ENCODE measurements at places on chromosomes 11 and 22.

DNA sequence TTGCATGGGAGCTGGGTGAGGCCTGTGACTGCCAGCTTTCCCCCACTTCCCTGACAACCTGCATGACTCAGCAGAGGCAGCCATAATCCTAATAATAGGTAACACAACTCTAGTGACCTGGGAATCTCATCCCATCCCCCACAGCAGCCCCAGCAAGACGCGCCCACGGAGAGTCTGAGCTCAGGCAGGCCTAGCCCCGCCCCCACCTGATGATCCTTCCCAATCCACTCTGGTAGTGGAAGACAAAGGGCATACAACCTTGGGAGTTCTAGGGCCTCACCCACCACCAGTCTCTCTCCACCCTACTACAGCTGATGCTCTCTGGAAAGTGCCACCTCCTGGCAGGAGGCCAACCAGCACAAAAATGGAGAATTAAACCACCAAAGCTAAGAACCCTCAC, 60.3 kb downstream of the CWF19L2 start:
- no peak for DNase-seq

DNA sequence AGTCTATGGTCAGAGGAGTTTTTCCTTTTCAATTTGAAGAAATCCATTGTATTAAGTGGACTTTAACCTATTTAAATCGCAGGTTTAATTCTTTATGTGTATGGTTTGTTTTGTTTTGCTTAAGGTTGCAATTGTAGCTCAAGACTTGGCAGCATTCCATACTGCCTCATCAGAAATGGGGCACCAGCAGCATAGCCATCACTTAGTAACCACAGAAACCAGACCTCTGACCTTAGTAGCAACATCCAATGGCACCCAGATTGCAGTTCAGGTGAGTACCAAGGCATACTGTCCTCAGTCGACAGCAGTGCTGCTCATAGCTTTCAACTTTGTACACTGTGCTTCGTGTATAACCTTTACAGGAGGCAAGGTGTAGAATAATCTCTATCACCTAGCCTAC, 48.4 kb upstream of the WEE1 start:
- DNase-seq = no peak

GRCh38 chr22:31094021-31094551, 13.0 kb downstream of the SMTN start:
- DNase-seq = no peak

DNA sequence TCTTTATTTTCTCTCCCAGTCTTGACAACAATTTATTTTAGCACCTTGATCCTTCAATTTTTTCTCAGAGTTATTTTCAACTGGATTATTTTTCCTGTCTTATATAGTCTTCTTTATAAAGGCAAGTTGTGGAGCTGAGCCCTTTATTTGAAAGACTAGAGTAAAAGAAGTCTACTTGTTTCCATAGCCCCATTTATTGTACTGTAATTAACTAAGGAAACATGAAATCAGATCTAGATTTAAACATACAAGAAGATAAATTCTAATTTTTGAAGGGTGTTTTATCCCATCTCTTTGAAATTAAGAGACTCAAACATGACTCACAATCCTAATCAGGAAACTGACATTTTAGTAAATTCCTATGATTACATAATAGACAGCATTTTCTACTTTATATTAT, 2421.8 kb downstream of the LRRC4C start:
- no peak for DNase-seq

- no peak for DNase-seq
Measured at GRCh38 chr11:8596504-8597046, 2.5 kb upstream of the STK33 start.

- no peak for DNase-seq
Measured at GRCh38 chr11:66894141-66894540, 37.3 kb downstream of the LRFN4 start.

DNA sequence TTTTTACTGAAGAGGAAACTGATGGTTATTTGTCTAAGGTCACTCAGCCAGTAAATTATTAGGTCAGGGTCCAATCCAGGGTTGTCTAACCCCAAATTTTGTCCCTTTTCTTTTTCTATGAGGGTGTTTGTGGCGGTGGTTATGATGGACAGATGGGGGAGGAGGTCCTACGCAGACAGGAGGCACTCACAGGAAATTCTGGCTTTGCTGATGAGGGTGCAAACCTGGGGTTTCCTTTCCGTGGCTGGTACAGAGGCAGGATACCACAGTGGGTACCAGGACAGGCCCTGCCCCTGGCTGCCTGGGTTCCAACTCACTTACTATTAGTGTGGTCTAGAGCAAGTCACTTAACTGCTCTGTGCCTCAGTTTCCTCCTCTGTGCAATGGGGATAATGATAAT, 91.0 kb downstream of the RRM1 start:
- DNase-seq = no peak

DNA sequence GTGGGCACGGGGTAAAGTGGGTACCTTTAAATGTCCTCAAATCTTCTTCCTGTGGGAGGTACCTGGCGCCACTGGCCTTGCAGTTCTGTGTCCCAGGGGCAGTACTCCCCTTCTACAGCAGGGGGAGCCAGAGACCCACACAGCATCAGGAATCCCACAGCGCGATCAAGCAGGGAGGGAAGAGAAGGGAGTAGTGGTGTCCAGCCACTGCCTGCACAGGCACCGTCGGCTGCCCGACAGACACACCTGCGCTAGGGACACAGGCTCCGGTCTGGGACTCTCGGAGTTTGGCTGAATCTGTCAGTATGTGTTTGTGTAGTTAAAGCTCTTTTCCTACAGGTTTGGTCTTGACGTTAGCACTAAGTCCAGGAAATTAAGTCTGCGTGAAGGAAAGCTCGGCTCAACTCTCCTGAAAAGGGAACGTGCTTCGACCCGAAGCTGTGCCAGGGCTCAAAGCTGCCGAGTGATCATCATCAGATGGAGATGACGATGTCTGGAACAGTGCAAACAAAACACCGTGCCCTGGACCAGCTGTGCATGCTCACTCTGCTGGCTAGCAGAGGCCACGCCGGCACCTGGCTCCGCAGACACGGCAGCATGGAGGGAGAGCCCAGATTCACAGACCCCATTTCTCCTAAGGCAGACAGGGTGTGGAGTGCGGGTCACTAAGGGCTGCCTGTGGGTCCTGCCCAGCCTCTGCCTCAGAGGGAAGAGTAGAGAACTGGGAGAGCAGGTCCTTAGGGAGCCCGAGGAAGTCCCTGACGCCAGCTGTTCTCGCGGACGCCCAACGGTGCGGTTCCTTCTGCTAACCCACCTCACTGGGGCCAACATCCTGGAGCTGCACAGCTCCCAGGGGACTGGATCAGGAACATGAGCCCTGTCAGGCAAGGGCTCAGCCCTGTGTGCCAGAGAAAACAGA, 56.0 kb upstream of the BID start:
- DNase-seq = peak; percentile 92

DNA sequence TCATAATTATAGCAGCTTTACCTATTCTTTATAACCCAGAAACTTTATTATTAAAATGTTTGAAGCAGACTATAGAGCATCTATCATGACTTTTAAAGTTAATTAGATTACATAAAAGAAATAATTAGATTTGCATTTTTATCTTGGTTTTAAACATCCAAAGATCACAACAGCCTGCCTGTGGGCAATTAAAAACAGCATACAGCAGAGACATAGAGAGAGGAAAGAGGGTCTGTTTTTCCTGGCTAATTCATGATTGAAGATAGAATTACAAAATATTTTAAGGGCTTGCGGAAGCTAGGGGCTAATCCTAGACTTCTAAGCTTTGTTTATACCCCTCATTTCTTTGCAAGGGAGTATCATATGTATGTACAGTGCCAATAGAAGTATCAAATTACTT, 178.1 kb downstream of the SOX6 start:
- DNase-seq = no peak

GRCh38 chr22:20211997-20212753, 55.9 kb downstream of the RTN4R start:
- DNase-seq = no peak

GRCh38 chr22:20464096-20464614, 26.5 kb upstream of the SCARF2 start:
- DNase-seq = peak; percentile 70

- DNase-seq = peak; percentile 95
Measured at GRCh38 chr11:64767344-64768299, 7.8 kb upstream of the PYGM start.

- DNase-seq = no peak
Measured at GRCh38 chr11:119716582-119717498, 12.2 kb downstream of the NECTIN1 start.

- no peak for DNase-seq
Measured at GRCh38 chr11:124078591-124078990, 36.7 kb upstream of the VWA5A start.

DNA sequence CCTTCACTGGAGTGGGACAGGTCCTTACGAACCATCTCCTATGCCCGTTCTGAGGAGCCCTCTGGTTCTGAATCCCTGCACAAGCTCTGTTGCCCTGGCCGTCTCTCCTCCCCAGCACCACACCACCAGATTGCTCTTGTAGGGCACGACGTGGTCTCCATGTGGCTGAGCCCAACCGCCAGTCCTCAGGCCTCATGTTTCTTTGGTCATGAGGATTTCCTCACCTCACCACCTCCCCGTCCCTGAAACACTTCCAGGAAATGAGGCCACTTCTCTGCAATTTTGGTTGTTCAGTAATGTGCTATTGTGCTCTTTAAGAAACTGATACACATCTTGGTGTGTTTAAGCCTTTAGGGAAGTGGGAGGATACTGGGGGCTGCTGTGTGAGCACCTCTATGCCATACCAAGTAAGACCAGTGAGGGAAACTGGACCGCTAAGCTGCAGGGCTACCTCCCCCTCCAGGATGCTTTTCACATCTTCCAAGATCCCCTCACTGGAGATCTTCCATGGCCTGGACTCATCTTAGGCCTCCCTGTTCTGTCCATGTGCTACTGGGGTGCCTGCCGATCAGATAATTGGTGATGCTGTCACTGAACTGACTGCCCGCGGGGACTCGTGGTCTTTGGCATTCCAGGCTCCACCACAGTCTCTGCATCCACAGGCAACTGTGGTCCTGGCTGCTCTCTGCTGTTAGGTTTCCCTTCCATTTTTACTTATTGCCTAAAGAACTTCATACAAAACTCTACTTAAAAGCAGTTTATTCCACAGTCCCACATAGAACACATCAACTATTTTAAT, 21.9 kb downstream of the DRICH1 start:
- no peak for DNase-seq

GRCh38 chr22:39212721-39213376, 31.9 kb downstream of the PDGFB start:
- DNase-seq = peak; percentile 37

DNA sequence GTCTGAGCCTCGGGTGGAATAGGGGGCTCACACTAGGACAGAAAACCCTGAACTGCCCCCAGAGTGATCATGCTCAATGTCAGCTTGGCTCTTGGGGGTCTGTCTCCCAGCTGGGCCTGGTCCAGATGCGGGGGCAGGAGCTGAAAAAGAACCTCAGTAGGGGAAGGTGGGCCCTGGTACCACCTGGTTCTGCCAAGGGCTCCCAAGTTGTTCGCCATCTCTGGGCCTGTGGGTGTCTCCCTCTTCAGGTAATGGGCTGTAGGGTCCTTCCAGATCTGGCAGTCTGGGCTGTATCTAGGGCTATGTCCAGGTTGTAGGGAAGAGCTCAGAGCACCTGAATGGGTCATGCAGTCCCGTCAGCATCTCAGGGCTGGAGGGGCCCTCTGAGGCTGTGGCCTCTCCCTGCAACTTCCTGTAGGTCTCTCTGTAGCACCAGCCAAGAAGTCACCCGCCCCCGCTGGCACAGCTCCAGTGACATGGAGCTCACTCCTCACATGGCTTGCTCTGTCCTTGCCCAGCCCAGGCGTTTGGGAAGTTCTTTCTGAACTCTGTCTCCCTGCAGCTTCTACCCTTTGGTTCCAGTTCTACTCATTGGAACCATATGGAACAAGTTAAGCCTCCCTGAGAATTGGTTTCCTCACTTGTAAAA, 33.0 kb upstream of the SOX10 start:
- no peak for DNase-seq

DNA sequence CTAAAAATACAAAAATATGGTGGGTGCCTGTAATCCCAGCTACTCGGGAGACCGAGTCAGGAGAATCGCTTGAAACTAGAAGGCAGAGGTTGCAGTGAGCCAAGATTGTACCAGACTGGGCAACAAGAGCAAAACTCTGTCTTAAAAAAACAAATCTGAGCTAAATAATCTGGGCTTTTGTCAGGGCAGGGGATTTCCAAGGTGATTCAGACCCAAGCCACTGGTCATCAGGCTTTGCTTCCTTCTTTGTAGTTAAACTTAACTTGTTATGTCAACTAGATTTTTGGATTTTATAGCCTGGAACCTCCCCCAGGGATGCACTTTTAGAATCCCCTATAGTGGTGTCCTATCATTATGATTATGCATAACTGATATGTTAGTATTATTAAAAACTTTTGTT, 27.0 kb upstream of the SLC22A8 start:
- no peak for DNase-seq

DNA sequence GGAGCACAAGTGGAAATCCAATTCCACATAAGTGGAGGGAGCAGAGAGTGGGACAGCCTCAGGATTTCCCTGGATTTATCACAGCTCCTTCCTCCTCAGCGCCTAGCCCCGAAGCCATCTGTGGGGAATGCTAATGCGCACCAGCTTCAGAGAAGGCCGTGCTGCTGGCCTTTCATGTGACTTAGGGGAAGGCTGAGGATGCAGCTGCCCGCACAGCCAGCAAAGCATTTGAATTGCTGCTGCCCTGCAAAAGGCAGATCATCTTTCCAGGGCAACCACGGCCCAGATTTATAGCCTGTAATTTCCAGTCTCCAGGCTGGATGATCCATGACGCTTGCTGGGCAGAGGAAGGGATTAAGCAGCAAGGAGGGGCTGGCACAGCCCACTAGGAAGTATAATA, 29.9 kb downstream of the SYN3 start:
- no peak for DNase-seq

DNA sequence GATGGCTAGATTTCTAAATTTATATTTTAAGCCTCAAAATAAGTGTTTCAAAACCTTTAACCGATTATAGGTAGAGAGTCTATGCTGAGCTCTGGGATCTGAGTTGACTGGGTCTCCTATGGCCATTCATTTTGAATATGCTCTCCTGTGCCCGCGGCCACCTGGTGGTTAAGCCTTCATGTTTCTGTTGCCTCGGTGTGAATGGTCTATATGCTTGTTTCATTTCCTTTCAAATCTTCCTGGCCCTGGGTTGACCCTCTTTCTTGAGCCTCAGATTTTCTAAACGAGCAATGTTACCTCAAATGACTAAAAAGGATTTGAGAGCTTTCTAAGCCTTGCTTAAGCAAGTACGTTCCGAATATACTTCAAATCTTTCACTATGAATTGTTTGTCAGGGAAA, 789.4 kb upstream of the KIRREL3 start:
- no peak for DNase-seq

DNA sequence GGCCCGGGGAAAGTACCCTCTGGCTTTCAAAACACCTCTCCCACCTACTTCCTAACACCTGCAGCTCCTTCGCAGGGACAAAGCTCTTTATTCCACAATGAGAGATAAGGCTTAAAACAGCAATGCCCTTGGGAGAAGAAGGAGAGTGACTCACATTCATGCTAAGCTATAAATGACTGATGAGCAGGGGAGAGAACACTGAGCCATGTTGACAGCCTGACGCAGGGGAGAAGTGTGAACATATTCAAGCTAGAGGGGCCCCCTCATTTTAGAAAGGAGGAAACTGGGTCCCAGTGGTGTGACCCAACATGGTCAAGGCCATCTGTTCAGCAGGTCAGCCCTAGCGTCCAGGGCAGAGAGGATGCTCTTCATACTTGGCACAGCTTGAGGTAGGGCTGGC, 171.8 kb downstream of the DSCAML1 start:
- DNase-seq = no peak

GRCh38 chr22:42996646-42997365, 18.1 kb downstream of the PACSIN2 start:
- DNase-seq = no peak

GRCh38 chr11:26143566-26144290, 188.2 kb upstream of the ANO3 start:
- no peak for DNase-seq

- DNase-seq = no peak
Measured at GRCh38 chr11:128704517-128704916, 10.6 kb downstream of the FLI1 start.
